MM.1S (cell line): ENCODE measurements at places on chromosomes 13 and 19.
A peak's percentile ranks its signal among the peaks of the same experiment; 100 is the strongest.

- no peak for DNase-seq
Observed at GRCh38 chr13:30039511-30039911, 189.1 kb upstream of the UBL3 start.

GRCh38 chr13:112392719-112393118, 16.6 kb downstream of the SPACA7 start:
- DNase-seq, result no peak

DNA sequence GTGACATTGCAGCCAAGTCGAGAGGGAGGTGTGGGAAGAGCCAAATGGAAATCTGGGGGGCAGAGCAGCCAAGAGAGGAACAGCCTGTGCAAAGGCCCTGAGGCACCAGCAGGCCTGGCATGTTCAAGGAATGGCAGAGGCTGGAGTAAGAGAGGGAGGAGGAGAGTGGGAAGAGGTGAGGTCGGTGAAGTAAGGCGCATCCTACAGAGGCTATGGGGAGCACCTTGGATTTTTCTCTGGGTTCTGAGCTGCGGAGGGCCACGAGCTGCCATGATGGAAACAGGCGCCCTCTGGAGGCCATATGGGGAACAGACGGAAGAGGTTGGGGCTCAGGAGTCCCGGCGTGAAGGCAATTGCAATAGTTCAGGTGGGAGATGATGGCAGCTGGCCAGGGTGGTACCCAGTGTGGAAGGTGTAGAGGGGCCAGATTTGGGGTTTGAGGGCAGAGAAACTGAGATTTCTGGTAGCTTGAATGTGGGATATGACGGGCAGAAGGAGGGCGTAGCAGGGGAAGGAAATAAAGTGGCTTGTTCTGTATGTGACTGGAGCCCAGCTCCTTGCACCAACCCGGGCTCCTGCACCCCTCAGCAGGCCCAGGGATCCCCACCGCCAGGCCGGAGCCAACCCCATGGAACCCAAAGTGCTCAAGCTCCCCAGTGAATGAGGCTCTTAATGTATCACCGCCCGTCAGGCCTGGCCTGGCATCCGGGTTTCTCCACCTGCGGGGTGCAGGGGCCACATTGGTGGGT, 20.5 kb upstream of the STRN4 start:
- peak; percentile 63 for DNase-seq

DNA sequence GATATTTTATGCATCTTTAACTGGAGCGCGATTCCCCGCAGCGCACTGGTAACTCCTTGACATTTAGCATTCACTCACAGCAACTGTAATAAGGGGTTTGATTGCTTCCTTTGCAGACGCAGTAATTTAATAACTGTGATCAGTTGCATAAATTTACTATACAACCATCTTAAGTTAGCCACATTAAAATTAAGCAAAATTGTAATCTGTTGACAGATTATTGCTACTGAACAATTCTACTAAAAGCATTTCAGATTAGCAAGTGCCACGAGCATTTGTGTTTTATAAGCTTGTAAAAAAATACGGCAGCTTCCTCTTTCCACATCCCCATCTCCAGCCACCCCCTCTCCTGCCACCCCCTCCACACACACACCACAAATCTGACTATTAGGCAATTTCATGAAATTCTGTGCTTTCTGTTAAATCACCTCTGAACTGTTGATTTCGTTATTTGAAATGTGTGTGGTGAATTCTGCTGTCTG, 44.4 kb downstream of the TSHZ3 start:
- DNase-seq, result no peak

- no peak for DNase-seq
Observed at GRCh38 chr13:46683676-46684260, 113.2 kb downstream of the ESD start.
